ENCODE measurements at places on chromosomes 12 and 14.

GRCh38 chr12:82480606-82481005 lies 122.3 kb downstream of the METTL25 start:
- no peak for DNase-seq

GRCh38 chr12:40691913-40692764 lies at the start of gene CNTN1:
TSS of gene CNTN1 (plus strand) at chr12:40692439.
- peak; percentile 95 for DNase-seq

- no peak for DNase-seq
These were observed 2.8 kb downstream of the CRADD start for GRCh38 chr12:93680006-93680405.

- DNase-seq = no peak
These were observed 96.8 kb downstream of the ERGIC2 start for GRCh38 chr12:29283969-29284700.

- DNase-seq = no peak
These were observed 6.8 kb upstream of the BEGAIN start for GRCh38 chr14:100593751-100594624.

DNA sequence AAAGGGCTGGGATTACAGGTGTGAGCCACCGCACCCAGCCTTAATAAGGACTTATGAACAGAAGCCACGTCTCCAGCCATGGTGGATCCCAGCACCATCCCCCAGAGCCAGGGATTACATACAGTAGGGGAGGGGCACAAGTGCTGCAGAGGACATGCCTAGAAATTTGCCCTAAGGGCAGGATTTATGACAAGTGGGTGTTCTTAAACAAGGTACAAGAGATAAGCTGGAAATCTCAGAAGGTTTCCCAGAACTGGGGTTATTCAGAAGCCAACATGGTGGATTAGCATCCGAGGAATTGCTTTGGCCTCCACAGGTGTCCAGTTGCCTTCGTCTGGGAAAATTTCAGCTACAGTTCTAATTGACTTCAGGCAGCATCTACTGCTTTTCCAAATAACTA lies 114.4 kb upstream of the EGLN3 start:
- no peak for DNase-seq

GRCh38 chr14:31560759-31561154 lies 447 bp upstream of the NUBPL start:
- no peak for DNase-seq

GRCh38 chr12:80025638-80026037 lies 73.7 kb upstream of the OTOGL start:
- no peak for DNase-seq

- no peak for DNase-seq
These were observed 58.3 kb downstream of the STON2 start for GRCh38 chr14:81341781-81342180.

DNA sequence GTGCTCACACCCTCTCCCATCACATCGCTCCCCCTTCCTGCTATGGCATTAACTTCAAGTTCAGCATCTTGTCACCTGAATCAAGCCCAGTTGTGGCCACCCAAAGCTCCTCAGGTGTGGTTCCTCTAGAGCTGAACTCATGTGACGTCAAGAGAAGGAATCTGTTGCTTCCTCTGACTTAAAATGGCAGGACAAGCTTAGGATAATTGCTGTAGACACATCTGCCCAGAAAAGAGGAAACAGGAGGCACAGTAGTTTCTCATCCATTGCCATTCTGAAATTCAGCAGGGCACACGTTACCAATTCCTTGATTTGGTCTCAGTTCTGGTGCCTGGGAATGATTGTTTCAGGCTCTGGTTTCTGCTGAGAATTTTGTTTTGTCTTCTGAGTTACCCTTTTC lies 52.1 kb downstream of the RCOR1 start:
- no peak for DNase-seq

DNA sequence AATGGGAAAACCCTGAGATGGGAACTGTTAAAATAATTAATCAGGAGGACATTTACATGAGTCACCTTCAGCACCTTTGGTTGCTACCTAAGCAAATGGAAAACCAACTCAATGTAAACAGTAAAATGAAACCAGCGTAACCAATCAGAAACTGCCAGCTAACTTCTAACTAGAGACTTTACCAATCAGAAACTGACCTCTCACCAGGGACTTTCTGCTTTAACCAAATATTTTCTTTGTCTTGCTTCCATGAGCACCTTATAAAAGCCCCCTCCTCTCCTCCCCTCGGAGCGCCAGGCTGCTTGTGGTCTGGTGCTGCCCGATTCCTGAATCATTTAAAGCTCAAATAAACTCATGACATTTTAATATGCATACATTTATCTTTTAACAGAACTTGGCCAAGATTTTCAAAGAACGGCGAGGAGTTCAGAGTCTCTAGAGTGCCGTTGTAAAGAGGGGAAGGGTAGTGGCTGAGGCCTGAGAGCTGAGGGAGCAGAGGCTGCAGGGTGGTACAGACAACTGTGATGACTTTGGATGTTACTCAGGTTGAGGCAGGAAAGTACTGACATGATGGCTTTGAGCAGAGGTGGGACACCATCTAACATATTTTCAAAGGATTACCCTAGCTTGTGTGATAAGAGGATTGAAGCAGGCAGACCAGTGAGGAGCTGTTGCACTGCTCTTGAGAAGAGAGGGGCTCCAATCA lies 183.6 kb downstream of the CRADD start:
- DNase-seq = no peak

GRCh38 chr12:50101663-50102062 lies 2.1 kb upstream of the GPD1 start:
- no peak for DNase-seq

- no peak for DNase-seq
These were observed 832 bp upstream of the CACNA2D4 start for GRCh38 chr12:1919284-1919683.

DNA sequence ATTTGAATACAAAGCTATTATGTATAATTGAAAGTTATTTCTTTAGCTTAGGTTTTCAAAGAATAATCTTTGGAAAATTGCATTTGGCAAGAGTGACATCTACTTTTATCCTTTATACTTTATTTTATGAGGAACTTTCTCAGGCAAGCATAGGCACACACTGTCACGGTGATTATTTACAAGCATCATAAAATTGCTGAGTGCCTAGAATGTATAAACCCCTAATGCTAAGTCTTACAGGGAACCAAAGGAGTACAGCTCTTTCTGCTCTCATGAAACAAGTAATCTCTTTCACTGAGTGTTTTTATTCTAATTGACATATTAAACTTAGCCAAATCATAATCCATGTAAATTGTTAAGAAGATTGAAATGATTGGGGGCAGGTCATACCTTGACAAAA lies 154.9 kb downstream of the FSCB start:
- DNase-seq = no peak

GRCh38 chr14:96503306-96503679 lies 1.1 kb downstream of the PAPOLA start:
- DNase-seq = no peak

DNA sequence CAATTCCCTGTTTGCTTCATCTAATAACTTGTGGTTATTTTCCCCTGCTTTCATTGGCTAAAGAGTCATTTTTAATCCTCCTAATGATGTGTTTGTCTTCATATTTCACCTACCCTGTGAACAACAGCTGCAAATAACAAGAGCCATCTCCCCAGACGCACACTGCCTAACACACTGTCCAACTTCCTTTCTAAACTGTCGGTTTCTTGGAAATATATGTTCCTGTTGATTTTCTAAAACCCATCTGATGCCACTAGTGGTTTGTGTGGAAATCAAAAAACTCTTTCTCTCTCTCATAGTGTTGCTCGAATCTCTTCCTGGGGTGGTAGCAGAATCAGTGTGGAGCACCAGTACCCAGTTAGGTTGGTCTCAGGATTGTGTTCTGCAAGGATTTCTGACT lies 226.9 kb downstream of the EPS8 start:
- no peak for DNase-seq

DNA sequence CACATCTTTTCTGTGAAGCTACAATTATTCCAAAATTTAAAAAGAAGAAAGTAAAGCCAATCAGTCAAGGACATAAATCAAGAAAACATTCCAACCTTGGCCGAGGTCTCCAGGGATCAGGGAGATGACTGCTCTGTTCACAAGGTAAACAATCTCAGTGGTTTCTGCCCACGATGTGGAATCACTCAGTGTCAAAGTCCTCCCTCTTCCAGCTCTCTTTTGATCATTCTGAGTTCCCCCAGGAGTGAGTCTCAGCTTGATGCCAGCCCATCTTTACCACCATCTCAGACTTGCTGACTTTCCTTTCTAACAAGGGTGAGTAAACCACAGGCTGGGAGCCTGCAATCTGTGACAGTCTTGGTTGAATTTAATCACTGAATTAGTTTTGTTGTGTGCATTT lies 4.8 kb upstream of the SERPINA9 start:
- no peak for DNase-seq

- DNase-seq = no peak
These were observed 42.7 kb downstream of the AEBP2 start for GRCh38 chr12:19482036-19482435.

GRCh38 chr12:112537710-112538396 lies 119.1 kb downstream of the PTPN11 start:
- no peak for DNase-seq

GRCh38 chr12:966724-967123 lies 17.2 kb upstream of the RAD52 start:
- no peak for DNase-seq

GRCh38 chr12:97482143-97482693 lies 19.6 kb downstream of the RMST start:
- DNase-seq = no peak

DNA sequence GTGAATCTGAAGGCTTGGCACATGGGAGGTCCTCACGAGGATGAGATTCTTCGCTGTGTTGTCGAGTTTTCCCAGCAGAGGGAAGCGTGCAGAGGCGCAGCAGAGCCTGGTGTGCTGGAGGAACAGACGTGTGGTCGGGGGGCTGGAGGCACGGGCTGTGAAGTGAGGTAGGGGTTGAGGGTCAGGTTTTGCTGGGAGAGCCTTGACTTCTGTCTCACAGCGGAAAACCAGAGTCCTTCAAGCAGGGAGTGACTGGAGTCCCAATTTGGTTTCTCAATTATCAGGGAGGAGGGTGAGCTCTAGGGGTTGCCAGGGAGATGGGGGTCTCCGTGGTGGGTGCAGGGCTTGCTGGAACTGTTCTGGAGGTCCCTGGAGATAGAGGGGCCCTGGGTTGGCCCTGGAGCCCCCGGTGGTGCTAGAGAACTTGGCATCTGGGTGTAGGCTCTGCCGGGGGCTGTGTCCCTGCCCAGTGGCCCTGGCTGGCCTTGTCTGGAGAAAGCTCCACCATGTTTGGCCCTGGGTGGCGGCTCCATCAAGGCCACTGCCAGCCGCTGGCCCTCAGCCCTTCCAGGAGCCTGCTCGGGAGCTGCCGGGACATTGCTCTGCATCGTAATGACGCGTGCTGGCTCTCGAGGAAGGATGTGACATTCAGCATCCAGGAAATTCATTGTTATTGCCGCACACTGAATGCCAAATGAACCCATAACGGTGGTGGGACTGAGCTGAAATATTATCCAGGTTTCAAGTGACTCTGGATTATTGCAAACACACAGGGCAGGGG lies 215.7 kb downstream of the KIF26A start:
- DNase-seq = no peak

DNA sequence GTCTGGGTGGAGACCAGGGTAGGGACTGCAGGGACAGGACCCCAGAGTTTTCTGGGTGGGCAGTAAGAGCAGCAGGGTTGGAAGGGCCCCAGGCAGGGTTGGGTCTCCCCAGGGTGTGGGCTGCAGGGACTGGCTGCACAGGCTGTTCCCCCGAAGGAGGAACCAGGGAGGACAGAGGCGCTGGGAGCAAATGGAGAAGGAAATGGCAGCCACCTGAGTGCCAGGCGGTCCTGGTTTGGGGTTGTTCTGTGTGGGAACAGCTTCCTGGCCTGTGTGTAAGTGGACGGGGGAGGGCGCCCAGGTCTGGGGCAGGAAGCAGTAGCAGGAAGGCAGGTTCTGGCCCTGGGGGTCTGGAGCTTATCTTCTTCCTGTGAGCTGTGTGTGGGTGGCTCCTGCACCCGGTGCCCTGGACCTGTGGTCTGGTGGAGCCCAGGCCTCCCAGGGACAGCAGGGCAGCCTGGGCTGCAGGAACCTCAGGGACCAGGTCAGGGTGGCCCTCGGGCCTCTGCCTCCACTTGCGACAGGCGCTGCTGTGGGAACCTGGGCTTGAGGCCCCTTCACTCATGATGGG lies 372.8 kb downstream of the TMEM121 start:
- no peak for DNase-seq

- no peak for DNase-seq
These were observed 72.0 kb downstream of the C12orf56 start for GRCh38 chr12:64318605-64319004.

DNA sequence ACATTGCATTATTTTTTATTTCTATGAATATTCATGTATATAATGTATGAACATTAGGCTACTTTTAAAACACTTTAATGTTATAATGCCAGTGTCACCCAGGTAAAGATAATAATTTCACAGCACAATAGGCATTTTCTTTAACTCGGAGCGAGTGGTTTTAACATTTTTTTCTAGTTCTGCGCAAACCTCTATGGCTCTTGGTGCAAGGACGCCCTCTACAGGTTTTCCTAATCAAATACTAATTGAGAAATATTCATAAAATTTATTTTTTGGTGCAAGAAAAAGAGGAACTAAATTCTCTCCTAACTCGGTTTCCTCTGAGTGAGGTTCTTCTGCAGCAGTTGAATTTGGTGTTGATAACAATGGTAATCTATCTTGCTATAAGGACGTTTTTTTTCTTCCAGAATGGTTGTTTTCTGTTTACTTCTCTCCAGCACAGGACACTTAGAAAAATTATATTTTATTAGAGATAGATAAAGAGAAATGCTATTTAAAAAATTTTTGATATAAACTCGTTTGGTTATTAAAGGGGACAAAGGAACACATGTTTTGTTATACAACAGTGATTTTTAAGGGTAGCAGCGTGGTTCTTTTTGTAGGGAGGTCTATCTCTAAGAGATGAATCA lies 2.4 kb upstream of the WIF1 start:
- DNase-seq = no peak

DNA sequence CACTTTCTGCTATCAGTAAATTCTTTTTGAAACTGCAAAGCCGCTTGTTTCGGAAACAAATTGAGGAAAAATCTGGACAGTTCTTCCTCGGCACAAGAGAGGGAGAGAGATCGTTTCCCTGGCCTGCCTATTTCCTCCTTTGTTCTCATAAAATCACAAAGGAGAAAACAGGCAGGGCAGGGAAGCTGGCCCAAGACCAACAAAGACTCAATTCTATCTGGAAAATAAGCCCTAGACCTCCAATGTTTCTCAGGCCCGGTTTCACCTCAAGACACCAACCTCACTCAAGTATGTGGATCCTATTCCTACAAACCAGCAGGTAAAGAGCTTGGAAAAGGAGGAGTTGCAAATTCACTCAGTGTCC lies 19.5 kb downstream of the DICER1 start:
- no peak for DNase-seq

- DNase-seq = no peak
These were observed 993.3 kb upstream of the TMEM132C start for GRCh38 chr12:127273626-127274025.

DNA sequence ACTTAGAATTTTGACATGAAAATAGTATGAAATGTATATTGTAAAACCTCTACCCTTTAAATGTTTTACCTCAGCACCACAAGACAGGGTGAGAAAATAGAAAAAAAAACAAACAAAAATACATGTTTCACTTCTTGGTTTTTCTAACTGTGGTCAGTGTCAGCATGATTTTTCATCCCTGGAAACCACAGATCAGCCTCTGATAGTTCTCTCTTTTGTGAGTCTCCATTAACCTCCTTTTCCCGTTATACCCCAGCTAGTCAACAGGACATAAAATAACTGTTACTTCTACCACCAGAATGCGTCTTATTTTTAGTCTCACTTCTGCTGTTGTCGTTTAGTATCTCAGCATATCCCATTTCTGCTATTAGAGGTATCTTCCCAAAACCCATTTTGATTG lies 48.3 kb upstream of the KCNMB4 start:
- no peak for DNase-seq

- no peak for DNase-seq
These were observed 67.1 kb downstream of the TUNAR start for GRCh38 chr14:95943699-95944098.

Measured in GOT3 (cell line).